ENCODE measurements at places on chromosomes 5 and 9.

- H3K27me3 ChIP-seq: no peaks in the 10 kb centered on the region
- no peak overlapping the region for H3K27ac ChIP-seq
- H3K36me3 ChIP-seq: no peaks in the 10 kb centered on the region
- H3K4me3 ChIP-seq: no peak overlapping the region
Measured at GRCh38 chr9:121725008-121725775, 73.8 kb downstream of the DAB2IP start.

DNA sequence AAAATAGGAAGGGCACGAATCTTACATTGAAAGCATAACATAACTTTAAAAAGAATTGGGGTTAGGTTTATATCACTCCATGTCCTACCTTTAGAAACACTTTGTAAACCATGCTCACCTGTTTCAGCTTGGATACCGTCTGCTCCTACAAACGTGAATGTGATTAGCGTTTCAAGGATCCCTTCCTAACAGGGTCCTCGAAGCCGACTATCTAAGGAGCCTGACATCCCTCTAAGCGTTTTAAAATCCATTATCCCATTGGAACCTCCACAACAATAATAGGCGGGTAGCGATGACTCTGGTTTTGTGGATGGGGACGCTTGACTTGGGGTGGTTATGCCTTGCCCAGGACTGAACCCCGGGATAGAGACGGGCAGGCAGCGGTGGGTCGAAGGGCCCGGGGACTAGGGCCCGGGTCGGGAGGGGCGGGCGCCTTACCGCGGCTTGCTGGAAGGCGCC lies 937 bp downstream of the SVEP1 start:
- no peak overlapping the region for H3K27ac ChIP-seq
- peaks cover 9% of the 10 kb centered on the region for H3K27me3 ChIP-seq
- H3K4me1 ChIP-seq: no peaks in the 10 kb centered on the region
- DNase-seq: peak; percentile 36

GRCh38 chr5:40446910-40447309 lies 232.8 kb upstream of the PTGER4 start:
- no peaks in the 10 kb centered on the region for H3K36me3 ChIP-seq
- peaks cover 9% of the 10 kb centered on the region for H3K4me1 ChIP-seq
- H3K27ac ChIP-seq: no peak overlapping the region
- H3K27me3 ChIP-seq: no peaks in the 10 kb centered on the region
- no peak overlapping the region for H3K4me3 ChIP-seq

DNA sequence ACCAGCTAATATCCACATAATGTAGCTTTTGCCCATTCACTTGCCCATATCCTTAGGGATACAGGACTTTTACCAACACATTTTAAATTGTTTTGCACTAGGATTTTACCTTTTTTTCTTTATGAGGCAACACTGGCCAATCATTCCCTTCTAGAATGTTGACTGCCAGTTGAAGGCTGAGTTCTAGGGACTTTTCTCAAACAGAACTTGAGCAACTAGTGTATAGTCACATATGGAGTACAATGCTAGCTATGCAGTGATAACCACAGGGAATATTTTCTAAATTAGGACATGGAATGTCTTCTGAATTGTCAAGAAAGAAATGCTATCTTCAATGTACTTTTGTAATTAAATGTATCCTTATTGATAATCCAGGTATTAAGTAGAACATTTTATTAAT lies 133.6 kb downstream of the OXCT1 start:
- no peaks in the 10 kb centered on the region for H3K27me3 ChIP-seq
- no peaks in the 10 kb centered on the region for H3K4me1 ChIP-seq
- no peaks in the 10 kb centered on the region for H3K36me3 ChIP-seq
- no peak overlapping the region for H3K4me3 ChIP-seq
- H3K27ac ChIP-seq: no peak overlapping the region
- no peak for DNase-seq
